ENCODE measurements at places on chromosomes 3 and 15.
A peak's percentile ranks its signal among the peaks of the same experiment; 100 is the strongest.

GRCh38 chr3:115937054-115937453 lies 313.7 kb downstream of the GAP43 start:
- no peak for DNase-seq

GRCh38 chr3:184727357-184728009 lies 15.6 kb upstream of the MAGEF1 start:
- peak; percentile 43 for DNase-seq

DNA sequence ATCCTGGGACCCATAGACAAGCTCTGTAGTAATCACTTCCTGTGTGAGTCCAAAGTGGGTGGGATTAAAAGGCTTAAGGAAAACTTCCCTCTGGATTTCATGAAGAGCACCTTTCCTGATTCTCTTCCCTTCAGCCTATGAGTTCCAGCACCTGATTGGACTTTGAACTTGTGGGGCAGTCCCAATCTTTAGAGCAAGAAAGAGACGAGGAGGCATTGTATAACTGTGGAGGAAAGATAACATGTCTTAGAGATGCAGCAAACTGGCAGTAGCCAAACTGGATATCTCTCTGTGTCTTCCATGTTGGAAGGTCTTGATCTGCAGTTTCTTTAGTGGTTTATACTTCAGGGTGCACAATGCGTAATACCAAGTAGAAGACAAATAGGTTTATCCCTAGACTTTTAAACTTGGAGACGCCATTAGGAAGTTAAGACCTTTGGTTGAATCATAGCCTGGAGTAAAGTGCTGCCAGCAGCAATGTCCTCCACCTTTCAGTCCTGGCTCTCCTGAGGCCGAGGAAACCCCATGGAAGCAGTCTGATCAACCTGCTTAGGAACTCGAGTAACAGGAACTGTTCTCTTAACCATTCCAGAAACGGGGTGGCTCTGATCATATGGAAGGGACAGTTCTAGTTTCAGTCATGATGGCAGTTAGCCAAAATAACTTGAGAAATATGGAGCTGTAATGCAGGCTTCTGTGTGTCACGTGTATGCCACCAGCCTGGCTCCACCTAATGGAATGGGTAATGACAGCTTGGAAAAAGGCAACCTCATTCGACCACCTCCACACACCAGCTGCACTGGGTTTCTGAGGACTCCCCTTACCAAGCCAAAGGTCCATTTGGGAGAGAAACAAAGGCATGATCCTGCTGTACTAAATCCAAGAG lies 4.7 kb downstream of the EIF1B start:
- no peak for DNase-seq

DNA sequence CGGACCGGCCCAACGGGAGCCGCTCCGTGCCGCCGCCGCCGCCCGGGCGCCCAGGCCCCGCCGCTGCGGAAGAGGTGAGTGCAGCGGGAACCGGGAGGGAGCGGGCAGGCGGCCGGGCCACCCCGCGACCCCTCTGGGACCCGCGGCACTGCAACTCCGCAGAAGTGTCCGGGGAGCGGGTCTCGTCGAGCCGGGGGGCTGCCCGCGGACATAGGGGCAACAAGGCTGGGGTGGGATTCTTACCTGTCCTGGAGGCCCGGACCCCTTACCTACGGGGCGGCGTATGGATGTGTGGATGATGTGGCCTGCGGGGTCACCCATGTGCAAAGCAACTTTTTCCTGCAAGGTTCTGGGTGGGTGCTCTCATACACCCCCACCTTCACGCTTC lies 361 bp downstream of the SEMA3F start:
- no peak for DNase-seq

GRCh38 chr3:38362825-38363224 lies 16.2 kb downstream of the XYLB start:
- no peak for DNase-seq

DNA sequence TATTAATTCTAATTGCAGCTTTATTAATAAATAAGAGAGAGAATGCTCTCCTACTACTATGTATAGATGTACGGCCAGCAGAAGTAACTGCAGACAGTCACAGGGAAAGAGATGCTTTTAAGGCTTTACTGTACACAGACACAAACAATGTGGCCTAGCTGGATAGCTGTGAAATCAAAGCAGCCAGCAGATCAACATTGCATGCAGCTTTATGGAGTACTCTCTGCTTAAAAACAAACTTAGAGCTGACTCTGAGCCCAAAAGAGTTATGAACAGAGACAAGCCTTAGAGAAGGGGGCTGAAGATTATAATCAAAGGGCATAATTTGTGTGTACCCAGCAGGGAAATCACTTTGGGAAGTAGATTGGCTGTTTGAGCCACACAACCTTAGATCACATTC lies 47.2 kb downstream of the CADM2 start:
- DNase-seq = no peak

DNA sequence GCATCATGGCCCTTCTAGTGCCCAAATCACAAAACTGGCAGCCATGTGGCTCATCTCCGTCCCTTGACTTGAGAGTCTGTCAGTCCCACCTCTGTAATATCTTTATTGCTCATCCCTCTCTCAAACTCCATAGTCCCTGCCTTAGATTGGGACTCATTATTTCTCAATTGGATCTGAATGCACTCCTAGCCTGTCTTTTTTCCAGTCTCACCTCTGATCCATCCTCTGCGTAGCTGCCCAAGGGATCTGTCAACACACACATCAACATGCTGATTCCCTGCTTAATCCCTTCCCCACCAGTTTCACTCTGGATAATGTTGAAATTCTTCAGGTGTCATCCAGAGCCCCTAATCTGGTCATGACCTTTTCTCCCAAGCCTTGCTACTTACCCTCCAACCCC lies 39.3 kb downstream of the NMNAT3 start:
- no peak for DNase-seq

DNA sequence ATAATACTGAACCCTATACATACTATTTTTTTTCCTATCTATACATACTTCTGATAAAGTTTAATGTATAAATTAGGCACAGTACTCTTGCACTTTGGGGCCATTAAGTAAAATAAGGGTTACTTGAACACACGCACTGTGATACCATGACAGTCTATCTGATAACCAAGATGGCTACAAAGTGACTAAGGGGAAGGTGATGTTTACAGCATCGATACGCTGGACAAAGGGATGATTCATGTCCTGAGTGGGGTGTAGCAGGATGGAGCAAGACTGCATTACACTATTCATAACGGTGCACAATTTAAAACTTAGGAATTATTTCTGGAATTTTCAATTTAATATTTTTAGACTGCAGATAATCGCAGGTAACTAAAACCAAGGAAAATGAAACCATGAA lies 30.0 kb upstream of the SLC2A2 start:
- no peak for DNase-seq

- DNase-seq = no peak
Observed at GRCh38 chr3:52934630-52935530, 37.5 kb upstream of the STIMATE start.

DNA sequence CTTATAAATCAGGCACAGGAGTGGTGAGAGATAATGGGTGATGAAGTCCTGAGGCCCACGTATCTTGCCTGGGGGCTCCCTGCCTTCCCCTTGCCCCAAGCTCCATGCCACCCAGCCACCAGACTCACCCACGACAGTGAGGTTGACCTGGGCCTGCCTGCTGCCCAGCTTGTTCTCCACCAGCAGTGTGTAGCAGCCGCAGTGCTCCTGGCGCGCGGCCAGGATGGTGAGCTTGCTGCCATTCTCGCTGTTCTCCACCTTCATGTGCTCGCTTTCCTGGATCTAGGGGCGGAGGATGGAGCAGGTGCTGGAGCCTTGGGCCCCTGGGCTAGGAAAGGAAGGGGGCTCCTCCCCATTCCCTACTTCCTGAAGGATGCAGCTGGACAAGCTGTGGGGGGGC lies 79.1 kb upstream of the HACD2 start:
- no peak for DNase-seq

- no peak for DNase-seq
Observed at GRCh38 chr3:107738486-107739183, 215.9 kb downstream of the BBX start.

- no peak for DNase-seq
Observed at GRCh38 chr3:128493570-128494366, 767 bp upstream of the GATA2 start.

DNA sequence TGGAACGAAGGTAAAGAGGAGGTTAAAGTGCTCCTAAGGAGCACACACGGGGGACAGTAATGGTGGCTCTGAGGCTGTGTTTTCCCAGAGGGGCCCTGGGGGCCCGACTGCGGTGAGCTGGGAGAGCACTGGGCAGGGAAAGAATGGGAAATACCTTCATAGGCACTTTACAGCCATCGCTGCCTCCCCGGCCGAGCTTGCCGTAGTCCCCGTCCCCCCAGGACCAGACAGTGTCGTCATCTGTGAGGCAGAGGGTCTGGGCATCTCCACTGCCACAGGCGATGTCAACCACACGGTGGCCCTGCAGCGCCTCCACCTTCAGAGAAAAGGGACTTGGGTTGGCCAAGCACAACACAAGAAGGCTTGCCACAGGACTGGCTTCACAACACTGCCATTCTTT lies 32.8 kb upstream of the OCA2 start:
- DNase-seq = no peak

GRCh38 chr3:70000028-70000410 lies 486 bp downstream of the SAMMSON start:
- no peak for DNase-seq

GRCh38 chr15:85282504-85283115 lies 97.8 kb upstream of the AKAP13 start:
- DNase-seq = no peak

DNA sequence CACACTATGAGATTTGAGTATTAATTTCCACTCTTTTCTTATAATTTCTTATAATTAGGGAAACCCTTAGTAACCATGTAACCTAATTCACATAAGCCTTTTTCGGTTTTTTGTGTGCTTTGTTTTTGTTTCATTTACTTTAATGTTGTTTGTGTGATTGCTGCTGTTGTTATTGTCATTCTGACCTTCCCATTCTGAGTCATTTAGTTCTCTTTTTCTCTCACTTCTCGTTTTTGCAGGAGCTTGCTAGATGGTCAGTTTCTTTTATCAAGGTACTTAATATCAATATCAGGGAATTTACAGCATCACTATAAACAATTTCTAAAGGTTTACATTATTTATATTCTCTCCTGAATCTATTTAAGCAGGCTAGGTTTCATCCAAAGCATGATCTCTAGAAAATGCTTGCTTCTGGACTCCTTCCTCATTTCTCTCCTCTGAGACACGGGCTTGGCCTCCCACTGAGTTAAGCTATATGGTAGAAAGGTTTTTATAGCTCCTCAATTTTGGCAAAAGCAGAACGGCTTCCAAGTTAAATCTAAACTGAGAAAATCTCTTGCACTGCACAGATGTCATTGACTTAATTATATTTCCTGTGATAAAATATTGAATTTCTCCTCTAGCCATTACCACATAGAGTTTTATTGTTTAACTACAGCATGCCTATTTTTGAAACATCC lies 534.2 kb downstream of the NSUN3 start:
- no peak for DNase-seq

- no peak for DNase-seq
Observed at GRCh38 chr15:25508369-25509002, 69.7 kb upstream of the UBE3A start.

DNA sequence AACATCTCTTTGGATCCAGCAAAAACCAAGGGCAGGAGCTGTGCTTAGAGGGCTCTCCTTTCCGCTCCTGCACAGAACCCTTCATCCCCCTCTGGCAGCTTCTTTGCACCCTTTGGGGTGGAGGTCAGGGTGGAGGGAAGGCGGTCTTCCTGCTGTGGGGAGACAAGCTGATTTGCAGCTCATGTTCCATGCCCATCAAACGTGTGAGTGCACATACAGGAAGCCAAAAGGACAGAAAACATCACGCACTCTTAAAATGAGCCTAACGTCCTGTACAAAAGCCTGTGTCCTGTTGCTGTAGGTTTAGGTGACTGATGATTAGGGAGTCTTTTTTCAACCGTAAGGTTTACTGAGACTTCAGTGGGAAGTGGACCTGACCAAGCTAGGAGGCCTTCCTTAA lies 195.2 kb downstream of the PLCL2 start:
- DNase-seq = no peak

DNA sequence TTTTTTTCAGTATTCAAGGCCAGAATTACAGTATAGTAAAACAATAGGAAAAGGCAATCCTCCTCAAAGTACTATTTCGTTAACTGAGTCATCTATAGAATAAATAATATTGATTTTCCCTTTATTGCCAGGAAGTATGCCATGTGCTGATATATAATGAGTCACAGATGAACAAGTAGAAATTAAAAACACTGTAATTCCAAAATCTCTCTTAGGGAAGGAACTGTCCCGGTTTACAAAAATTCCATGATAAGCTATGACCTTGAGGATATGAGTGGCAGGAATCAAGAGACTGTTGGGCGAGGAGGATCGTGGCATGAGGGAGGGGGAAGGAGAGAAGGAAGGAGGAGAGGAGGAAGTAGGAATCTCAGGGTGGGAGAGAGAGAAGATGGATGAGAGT lies 166.0 kb upstream of the ICE2 start:
- DNase-seq = no peak

DNA sequence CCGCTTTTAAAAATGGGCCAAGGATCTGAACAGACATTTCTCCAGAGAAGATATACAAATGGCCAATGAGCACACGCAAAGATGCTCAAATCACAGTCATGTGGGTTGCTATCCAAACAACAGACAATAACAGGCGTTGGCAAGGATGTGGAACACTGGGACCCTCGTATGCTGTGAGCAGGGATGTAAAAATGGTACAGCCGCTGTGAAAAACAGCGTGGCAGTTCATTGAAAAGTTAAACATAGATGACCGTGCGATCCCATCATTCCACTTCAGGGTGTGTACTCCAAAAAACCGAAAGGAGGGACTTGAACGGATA lies 6.7 kb upstream of the LRRC15 start:
- DNase-seq = no peak

GRCh38 chr15:94792196-94792595 lies 560.8 kb downstream of the MCTP2 start:
- no peak for DNase-seq

DNA sequence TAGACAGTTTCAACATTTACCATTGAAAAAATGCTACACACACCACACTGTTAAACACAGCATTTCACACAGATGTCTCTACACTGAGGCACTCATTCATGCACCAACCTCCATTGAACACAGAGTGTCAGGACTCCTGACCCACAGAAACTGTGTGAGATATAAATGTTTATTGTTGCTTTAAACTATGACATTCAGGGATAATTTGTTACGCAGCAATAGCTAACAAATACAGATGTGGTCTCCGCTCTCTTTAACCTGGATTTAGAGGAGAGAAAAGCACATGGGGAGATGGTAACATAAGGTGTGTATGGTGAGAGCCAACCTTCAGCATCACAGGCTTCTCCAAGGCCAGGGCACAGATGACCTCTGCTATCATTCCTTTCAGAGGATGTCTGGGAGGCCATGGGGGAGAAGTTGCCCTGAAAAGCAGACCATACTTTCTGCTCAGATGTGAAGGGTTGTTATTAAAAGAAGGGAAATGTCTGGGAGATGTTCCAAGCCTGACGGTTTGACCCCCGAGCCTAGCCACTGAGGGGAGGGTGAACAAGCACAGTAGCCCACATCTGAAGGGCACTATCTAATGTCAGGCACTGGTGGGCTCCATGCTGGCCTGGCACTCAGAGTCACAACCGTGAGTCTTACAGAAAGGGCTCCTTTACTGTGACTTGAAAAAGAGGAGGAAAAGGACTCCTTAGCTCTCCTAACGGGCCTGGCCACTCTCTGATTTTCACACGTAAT lies 284.5 kb upstream of the TLE3 start:
- DNase-seq = no peak

Data from DMS79 (cell line).